ENCODE measurements at places on chromosomes 6 and 20.

GRCh38 chr20:46642265-46642968, 8.8 kb downstream of the SLC13A3 start:
- DNase-seq = no peak

DNA sequence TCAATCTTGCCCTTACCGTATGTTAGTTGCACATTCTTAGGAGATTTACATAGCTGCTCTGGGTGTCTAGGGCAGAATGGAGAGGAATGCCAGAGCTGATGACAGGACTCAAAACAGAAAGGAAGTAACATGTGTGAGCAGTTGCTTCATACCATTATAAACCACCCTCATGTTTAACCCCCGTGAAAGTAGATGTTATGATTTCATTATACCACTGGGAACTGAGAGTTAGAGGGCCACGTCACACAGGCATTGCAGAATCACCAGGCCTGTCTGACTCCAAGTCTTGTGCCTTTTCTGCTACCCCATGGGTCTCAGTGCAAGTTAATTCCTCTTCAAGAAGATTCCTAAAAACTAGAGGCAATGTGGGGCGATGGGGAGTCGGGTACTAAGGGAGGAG, 23.5 kb upstream of the SIM1 start:
- DNase-seq = no peak

- DNase-seq = peak; percentile 42
Observed at GRCh38 chr6:5036269-5036668, 32.4 kb upstream of the RPP40 start.

GRCh38 chr20:31829731-31830130, 10.6 kb downstream of the MYLK2 start:
- no peak for DNase-seq

DNA sequence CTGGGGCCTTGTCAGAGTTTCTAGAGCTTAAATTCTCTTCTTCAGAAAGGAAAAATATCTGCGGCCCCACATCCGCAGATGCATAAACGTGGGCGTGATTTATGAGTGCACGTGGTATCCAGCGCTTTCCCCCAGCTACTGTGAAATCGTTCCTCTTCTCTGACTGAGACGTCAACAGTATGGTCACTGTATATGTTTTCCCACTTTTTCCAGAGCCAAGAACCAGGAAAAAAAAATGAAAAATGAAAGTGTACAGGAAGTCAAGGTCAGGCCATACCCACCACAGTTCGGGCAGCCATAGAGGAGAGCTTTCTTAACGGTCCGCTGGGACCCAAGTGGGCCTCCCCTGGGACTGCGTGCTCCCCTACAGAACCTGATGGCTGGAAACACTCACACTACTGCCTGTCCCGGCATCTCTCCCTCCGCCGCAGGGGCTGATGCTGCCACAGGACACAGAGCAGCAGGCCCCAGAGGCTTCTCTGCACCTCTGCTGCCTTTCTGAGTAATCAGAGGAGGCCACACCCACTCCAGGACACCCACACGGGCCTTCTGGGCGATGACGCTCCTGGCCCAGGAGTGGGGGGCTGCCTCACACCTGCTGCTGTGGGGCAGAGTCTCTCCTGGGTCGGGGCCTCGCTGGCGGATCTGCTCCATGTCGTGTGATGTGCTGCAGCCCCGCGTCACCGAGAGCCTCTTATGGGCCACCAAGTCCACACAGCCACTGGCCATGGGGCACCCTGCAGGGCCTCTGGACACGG, 16.4 kb upstream of the STX16 start:
- DNase-seq = no peak

DNA sequence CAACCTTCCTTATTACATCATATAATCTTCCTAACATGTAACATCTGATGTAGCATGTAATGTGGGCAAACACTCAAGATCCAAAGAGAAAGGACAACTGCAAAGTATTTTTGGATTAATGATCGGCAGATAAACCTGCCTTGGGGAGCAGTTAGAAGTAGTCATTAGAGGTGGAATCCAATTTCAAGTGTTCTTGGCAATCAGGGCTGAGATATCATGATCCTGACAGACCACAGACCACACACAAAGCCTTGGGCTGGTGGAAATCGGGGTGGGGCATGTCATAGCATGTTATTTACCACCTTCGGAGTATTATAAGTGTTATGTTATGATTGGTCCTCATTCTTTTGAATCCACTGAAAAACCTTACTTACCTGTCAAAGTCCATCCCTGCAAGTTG, 16.3 kb downstream of the NCOA5 start:
- DNase-seq = no peak

DNA sequence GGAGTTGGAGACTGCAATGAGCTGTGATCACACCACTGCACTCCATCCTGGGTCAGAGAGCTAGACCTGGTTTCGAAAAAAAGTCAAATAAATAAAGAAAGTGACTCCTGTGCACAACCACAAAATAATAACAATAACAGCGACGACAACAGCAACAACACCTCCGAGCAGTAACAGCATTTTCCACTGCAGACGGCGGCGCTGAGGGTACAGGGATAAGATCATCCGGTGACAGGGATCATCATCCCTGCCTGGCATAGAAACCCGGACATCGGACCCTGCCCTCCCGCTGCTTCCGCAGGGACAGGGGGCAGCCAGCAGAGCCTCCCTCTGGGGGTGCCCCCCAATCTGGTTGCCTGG, 11.5 kb downstream of the SRXN1 start:
- peak; percentile 31 for DNase-seq

- DNase-seq = no peak
Observed at GRCh38 chr6:85404564-85405174, 45.2 kb upstream of the NT5E start.

- no peak for DNase-seq
Observed at GRCh38 chr20:62638055-62638570, 4.2 kb upstream of the SLCO4A1 start.

DNA sequence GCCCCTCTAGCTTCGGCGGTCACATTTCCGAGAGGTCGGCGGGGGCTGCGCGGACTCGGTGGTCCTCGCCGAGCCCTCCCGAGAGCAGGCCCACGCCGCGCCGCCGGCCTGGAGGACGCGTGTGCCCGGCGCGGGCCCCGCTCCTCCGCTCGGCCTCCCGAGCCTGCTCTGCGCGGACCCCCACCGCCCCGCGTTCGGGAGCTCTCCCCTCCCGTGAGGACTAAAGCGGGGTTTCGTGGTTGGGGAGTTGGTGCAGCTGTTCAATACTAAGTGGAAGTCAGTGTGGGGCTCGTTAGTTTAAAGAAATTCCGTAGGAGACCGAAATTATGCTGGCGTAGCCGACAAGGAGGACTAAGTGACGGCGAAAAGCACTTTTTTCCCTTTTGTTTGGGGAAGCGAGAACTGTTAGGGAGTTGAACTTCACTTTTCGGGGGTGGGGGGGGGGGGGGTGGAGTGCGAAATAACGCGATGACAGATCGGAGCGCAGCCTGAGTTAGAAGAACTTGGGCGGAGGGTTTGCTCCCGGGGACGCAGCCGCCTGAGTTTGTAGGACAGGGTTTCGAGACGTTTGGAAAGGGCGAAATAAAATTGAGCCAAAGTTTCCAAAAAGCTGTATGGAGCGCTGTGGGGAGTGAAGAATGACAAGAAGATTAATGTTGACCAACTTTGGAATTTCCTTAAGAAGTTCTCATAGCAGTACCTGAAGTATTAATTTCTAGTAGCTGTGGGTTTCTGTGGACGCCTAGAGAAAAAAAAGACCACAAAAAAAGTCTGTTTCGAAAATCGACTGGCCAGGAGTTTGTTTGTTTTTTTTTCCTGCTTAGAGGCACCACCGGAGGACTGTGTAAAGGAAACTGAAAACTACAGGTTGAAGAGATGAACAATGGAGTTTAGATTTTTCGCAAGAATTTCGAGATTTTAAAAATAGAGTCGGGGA, 1.4 kb downstream of the QKI start:
- peak; percentile 27 for DNase-seq

- no peak for DNase-seq
Observed at GRCh38 chr6:88442737-88443136, 276.6 kb upstream of the CNR1 start.

- no peak for DNase-seq
Observed at GRCh38 chr6:10633216-10633615, 61.2 kb downstream of the C6orf52 start.

DNA sequence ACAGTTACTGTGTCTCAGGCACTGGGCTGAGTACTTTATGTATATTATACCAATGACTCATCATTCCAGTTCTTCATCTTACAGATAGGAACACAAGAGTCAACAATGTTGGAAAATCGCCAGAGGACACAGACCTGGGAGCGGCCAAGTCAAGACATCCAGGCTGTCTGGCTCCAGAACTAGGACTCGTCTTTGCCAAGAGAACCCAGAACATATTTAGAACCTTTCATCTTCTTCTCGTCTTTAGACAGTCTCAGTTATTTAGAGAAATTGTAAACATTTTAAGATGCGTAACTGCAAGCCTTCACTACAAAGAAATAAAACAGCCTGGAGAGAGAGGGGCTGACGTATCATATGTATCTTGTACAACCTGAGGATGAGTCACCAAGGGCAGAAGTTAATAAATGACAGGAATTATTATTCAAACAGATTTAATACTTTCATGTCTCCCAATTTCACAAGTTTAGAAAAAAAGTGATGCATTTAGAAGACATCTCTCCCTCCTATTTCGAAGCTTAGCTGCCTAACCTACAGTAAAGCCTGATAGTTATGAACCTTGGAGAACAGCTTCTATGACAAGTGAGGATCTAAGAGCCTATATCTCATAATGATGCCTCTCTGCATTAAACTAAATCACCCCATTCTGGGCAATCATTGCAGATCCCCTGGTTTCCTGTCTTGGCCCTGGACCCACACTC, 43.4 kb downstream of the SLC22A3 start:
- DNase-seq = no peak

Data from NCI-H748 treated with DMSO at 0.1 percent for 48 hours (cell line).